Bronchial epithelial cell (primary cell): ENCODE measurements at places on chromosomes 11 and 22. TPM values are rescaled to one million over a fixed set of nuclear protein-coding genes. Genes with fewer than 3 reads are reported as not detected.

Gene ZBED4
- total RNA-seq, result 14.0 and 15.7 TPM in 2 replicates

Gene TIGD3
- total RNA-seq, result 0.26 TPM in 2 replicates

Gene ZW10
- 16.3 and 19.6 TPM in 2 replicates for total RNA-seq

Gene BTBD18
- total RNA-seq, result not detected in 2 replicates
